Stimulated activated CD8-positive, alpha-beta memory T cell treated with anti-CD3 and anti-CD28 coated beads, Interleukin-7, amount 100 ng/mL, for 24 hours (primary cell): ENCODE measurements at places on chromosomes 16 and 17.

- DNase-seq = no peak
These were observed 7.7 kb upstream of the PPL start for GRCh38 chr16:4944333-4945281.

GRCh38 chr17:17387017-17387497 lies 83.9 kb downstream of the NT5M start:
- DNase-seq = no peak

- DNase-seq = no peak
These were observed 15.2 kb downstream of the BCAR1 start for GRCh38 chr16:75236232-75236631.

- no peak for DNase-seq
These were observed 1.4 kb upstream of the SPNS2 start for GRCh38 chr17:4497101-4497824.

DNA sequence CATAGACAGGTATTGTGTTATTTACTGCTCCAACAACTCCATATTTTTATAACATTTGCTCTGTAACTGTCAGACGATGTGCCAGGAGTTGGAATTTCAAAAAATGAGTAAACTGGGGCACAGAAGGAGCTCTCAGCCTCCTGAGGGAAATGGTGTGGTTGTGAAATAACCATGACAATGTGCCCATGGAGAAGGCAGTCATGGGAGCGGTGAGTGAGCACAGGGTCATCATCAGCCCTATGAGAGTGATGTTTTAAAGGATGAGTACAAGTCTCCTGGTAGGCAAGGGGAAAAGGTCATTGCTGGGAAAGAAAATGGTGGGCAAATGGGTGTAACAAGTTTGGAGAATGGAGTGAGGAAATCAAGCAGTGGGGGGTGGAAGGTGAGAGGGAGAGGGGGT lies 115.0 kb upstream of the SEC14L1 start:
- no peak for DNase-seq

- no peak for DNase-seq
These were observed 70.6 kb downstream of the CRISPLD2 start for GRCh38 chr16:84890427-84890826.

- DNase-seq = no peak
These were observed 251.8 kb downstream of the IRF8 start for GRCh38 chr16:86150641-86151238.

GRCh38 chr16:11253009-11253994 lies 2.7 kb downstream of the SOCS1 start:
- no peak for DNase-seq
